T-helper 1 cell treated with Interleukin-12 subunit alpha and Interleukin-12 subunit beta and Interleukin-4 antibody, amounts not matched to agents 30 ng/mL and 1 ng/mL, for 36 hours (primary cell): ENCODE measurements at places on chromosomes 2 and 18. TPM values are rescaled to one million over a fixed set of nuclear protein-coding genes. Genes with fewer than 3 reads are reported as not detected.

Gene SF3B6
- total RNA-seq = 90.9 and 94.3 TPM in 2 replicates

Gene ALK
- total RNA-seq = not detected in 2 replicates

Gene PDE1A
- not detected in 2 replicates for total RNA-seq

Gene ACMSD
- not detected in 2 replicates for total RNA-seq

Gene GATA6
- total RNA-seq = not detected in 2 replicates

Gene ANKRD29
- 0.20 TPM in 1 of 2 replicates, not detected in the other for total RNA-seq

Gene SPTBN1
- 178 and 186 TPM in 2 replicates for total RNA-seq

Gene ARHGAP15
- 178 and 182 TPM in 2 replicates for total RNA-seq

Gene ST6GAL2
- not detected in 2 replicates for total RNA-seq

Gene MYO5B
- total RNA-seq = 0.27 and 0.85 TPM in 2 replicates

Gene ADGRF3
- 2.8 and 3.9 TPM in 2 replicates for total RNA-seq
